Naive thymus-derived CD4-positive, alpha-beta T cell (primary cell): ENCODE measurements at places on chromosomes 5 and 9.

DNA sequence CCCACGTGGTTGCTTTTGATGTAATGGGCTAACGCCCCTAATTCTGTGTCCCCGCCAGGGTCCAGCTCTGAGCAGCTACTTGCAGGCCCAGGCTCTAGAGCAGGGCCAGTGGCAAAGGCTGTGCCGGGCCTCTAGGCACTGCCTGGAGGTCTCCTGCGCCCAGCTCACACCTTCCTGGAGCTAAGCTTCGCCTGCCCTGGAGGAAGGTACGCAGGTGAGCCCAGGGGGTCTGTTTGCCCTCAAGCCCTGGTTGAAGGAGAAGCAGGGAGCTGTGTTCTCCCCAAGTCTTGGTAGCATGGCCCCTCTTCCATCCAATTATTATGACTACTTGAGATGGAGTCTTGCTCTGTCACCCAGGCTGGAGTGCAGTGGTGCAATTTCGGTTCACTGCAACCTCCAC lies 5.2 kb upstream of the LMX1B start:
- DNase-seq: no peak

DNA sequence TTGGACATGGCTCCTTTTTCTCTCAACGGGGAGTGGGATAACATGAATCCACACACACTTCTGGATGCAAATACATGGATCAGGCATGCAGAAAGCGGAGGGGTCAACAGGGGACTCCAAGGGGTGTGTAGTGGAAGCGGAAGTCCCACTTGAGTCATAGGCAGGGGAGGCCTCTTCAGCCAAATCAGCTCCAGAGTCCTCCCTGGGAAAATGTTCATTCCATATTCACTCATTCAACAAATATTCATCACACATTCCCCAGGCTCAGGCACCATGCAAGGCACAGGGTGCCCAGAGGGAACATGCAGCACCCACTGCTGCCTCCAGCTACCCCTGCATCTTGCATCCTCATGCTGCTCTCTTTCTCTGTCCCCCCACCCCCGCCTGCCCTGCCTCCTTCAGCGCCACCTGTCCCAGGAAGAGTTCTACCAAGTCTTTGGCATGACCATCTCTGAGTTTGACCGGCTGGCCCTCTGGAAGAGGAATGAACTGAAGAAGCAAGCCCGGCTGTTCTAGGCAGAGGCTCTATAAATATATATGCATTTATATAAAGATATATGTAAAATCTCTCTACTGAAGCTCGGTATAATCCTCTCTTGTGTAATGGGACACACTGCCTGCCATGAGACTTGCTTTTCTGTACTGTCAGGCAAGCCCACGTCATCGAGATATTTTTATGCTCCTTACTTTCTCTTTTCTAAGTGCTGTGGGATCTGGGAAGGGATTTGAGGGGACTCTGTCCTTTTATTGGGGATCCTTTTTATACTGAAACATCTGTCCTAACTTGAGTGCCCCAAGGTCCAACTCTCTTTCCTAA lies 13.6 kb upstream of the AFAP1L1 start:
- DNase-seq: no peak

- no peak for DNase-seq
Measured at GRCh38 chr9:29701559-29701958, 2128.3 kb upstream of the C9orf72 start.

DNA sequence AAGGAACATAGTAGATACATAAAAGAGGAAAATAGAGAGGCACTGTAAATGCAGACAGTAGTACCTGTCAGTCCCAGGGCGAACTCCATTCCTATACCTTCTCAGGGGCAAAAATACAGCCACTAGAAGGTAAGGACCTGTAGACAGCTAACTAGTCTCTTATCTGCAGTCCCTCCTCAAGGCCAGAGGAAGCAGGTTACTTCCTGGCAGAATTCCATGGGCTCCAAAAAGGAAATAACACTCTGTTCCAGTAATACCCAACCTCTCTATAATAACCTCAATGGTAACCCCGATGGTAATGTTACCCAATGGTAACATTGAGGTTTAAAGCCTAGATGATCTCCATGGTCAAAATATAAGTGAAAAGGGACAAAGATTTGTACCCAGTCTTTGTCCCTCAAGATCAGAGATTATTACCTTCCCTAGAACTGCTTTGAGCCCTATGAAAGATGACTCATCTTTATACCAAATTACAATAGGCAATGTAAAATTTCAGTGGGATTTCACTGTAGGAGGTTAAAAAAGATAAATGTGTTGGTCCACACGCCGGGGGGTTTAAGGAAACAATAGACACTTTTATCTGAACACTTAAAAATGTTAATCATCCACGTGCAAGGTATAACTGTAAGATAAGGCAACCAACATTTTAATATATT lies 113.0 kb downstream of the DENND1A start:
- no peak for DNase-seq

DNA sequence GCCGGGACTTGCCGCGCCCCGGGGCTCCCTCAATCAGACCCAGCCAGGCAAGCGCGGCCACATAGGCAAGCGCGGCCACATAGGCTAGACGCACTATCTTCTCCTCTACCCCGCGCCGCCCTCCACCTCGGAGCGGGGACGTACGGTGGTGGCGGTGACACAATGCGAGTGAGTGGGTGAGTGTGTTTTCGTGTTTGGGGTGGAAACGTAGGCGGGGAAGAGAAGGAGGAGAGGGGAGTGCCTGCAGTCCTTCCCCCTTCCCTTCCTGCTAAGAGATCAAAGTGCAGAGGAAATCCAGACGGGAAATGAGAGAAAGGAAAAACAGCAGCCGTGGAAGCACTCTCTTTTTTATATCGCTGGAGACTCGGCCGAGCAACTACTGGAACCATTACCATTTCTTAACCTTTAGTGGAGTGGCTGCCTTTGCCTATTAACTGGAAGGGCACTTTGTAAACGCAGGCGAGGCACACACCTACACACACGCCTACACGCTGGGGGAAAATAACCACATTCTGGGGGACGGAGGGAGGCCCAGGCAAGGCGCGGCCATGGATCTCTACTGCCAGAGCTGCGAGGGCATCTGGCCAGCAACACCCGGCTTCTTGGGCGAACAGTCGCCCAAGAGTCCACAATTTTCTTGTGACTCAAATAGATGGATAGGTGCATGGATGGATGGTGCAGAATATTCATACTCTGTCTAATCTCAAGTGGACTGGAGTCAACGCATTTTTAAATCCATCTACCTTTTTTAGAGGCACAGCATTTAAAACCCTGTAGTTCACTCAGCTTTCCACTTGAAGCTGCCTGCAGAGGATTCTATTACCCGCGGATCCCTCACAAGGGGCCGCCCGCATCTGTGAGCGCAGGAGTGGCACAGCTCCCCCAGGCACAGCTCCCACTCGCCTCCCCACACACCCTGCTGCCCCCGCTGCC lies 2.1 kb downstream of the EDIL3 start:
- DNase-seq: no peak

GRCh38 chr9:111056538-111056937 lies 18.3 kb upstream of the LPAR1 start:
- DNase-seq: no peak

- no peak for DNase-seq
Measured at GRCh38 chr5:150075806-150076205, 10.5 kb downstream of the CSF1R start.

DNA sequence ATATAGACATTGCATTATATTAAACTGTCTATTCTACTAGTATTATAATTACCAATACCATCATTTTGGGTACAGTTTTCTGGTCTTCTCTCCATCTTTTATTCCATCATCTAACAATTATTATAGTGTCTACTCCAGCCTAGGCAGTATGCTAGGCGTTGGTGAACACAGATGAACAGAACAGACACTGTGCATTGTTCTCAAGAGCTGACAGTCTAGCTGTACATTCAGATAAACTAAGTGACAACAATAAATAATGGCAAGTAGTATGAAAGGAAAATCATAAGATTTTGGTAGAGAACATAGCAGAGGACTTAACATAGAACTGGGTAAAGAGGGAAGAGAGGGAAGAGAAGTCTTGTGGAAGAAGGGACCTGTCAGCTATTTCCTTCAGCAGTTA lies 12.5 kb upstream of the SGCD start:
- no peak for DNase-seq

- DNase-seq: no peak
Measured at GRCh38 chr5:82808960-82809359, 268.2 kb downstream of the TMEM167A start.

- no peak for DNase-seq
Measured at GRCh38 chr9:117153021-117153420, 261.8 kb downstream of the ASTN2 start.

DNA sequence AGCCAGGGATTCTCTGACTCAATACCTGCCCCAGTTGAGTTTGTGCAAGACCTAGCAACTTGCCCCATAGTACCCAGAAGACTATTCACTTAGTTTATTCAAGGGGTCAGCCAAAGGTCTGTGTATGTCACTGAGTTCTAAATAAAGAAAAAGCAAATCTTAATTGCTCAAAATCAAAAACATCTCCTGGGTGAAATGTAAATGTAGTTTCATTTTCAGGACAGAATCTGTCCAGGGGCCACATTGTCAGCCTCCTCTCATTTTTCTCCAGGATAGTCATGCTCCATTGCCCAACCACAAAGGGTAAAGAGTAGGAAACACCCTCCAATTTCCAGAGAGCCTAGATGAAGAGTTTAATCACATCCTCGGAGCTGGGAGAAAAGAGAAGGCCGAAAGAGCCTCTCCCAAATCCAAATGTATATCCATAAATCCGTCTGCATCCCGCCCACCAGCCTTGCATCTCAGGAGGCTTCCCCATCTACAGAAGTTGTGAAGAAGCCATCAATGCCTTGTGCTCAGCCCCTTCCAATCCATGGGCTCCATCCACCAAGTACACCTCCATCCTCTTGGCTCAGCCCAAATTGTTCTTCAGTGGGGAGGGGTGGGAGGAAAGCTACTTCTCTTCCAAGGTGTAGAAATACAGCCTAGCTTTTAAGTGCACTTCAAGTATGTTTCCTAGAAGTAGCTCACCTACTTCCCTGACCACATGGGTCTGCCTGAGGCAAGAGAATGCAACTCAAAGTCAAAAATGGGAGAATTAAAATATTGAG lies 26.9 kb downstream of the ADAM19 start:
- no peak for DNase-seq

DNA sequence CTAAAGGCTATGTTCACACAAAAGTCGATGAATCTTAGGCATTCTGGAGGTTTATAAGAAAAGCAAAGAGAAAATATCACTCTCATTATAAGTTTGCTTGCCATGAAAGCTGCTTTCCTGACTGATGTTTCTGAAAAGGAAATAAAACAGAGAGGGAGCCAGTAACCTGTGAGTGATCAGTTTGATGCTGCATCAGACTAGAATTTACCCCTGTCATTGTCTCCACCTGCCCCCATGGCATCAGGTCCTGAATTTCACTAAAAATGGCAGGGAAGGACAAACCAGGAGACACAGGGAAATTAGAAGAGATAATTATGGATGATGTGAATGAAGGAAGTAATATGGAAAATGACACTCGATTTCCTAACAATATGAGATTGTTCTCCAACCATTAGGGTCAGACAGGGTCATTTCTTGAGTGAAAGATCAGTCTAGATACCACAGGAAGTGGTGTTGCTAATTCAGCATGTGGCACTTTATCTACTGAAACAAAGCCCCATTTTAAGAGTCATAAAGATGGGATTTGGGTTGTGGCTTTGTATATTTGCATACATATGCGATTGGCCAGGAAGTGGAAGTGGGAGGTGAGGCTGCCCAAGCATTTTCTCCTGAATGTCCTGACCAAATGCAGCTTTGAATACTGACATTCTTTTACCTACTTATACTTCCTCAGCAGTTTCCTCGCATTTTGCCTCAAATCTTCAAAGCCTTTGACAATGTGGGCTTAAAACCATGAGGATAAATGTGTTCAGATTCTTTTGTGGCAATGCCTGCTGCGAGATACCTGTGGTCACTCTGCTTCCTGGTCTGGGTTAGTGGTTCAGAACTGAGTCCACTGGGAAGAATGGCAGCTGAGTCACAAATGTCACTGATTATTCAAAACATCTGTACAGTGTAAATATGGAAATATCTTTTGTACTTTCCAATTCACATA lies 29.7 kb downstream of the MEGF10 start:
- no peak for DNase-seq

GRCh38 chr5:139383275-139383992 lies at the start of gene SLC23A1:
Gene SLC23A1, minus strand, starts transcription at chr5:139383297. Its CDS starts 44 bp downstream, at chr5:139383253.
- DNase-seq: no peak

DNA sequence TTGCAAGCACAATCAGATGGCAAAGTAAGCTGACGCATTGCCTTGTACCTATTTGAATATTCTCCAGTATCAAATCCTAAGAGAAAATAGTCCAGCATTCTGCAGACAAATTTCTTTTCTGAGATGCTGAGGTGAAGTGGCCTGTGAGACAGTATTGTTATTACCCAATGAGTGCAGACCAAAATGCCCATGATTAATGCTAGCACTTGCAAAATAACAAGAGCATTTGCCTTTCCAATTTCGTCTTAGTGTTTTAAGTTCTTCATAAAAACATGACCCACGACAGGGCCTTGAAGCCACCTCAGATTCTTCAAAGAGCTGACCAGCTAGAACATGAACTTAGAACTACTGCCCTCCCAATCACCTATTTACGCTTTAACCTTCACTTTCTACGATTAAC lies 2.6 kb upstream of the IQGAP2 start:
- DNase-seq: no peak

GRCh38 chr9:100452894-100453293 lies 20.1 kb upstream of the TMEFF1 start:
- no peak for DNase-seq

GRCh38 chr5:55218967-55219366 lies 8.1 kb downstream of the MCIDAS start:
- DNase-seq: no peak

DNA sequence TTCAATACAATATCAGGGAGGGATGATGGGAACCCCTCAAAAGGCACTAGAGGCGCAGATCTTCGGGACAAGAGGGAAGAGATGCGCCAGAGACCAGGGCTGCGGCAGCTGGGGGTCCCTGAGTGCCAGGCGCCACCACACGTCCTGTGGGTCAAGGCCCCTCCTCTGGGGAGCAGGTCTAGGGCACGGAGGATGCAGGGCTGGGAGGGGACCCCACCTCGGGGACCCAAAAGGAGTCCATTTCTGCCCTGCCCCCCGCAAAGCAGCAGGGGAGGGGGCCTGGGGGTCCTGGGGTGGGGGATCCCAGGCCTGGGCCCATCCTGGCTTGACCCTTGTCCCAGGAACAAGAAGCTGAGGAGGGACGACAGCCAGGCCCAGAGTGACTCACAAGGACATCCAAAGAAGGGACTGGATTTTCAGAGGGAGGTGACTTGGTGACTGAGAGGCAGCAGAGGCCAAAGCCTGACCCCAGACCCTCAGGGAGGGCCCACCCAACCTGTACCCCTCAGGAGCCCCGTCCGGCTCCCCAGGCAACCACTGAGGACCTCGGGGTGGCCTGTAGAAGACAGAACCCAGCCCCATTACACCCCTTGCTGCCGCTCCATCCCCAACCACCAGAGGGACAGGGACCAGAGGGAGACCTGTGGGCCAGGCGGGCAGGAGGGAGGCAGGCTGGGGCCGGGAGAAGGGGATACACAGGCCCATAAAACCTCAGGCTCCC lies 54.2 kb downstream of the LRSAM1 start:
- no peak for DNase-seq

- DNase-seq: peak; percentile 47
Measured at GRCh38 chr5:57174128-57174889, 450 bp downstream of the GPBP1 start.

DNA sequence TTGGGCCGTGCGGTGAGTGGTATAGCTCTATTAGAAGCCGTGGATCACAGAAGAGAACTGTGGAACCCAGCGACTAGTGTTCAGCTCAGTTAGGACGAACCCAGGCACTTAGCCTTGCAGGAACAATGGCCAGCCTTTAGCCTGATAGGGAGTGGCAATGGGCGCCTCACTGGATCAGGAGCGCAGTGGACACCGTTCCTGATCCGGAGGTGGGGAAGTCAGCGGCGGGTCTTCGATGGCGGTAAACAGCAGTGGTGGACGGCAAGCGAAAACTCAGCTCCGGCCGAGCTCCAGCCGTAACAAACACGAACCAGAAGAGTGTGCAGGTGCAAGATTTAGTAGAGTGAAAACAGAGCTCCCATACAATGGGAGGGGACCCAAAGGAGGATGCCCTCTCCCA lies 340.0 kb downstream of the TLE4 start:
- no peak for DNase-seq
